ENCODE measurements at places on chromosomes 12 and 14.

DNA sequence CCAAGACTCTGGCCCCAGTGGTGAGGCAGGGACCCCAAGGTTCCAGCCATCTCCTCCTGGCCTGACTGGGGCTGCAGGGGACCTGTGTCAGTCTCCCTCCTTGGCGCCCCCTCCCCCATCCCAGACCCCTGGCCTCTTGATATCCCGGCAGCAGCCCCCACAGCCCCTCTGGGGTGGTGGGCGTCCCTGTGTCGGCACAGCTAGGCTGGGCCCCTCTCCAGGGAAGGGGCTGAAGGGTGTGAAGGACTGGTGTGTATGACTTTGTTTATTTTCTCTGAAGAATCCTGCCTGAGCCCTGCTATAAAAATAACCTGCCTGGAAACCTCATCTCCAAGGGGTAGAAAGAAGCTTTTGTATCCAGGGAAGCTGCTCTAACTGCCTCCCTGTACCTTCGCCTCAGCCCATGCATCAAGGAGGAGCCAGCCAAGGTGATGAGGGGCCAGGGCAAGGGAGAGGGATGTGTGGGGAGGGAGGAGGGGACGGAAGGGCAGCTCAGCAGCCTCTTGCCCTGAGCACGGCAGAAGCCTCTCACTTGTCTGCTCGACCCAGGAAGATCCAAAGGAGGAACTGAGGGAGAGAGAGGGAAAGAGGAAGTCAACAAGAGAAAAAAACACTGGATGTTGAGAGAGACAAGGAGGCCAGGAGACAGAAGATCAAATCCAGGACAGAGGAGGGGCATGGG is 25.4 kb upstream of the COL2A1 start:
- no peak for DNase-seq

DNA sequence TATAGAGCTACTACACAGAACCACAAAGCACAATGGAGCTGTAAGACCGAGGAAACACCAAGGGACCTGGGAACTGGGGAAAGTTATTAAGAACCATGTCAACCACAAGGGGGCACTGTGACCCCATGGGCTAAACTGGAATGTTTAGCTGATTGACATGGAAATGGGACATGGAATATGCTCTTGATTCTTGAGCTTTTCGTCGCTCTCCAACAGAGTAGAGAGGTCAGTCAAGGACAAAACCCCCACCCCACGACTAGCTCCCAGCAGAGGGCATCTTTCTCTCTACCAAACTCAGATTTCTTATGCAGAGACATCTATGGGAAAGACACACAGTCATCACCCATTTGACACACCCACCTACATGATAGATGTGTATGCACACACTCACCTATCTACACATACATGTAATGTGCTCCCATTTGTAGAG is 10.1 kb downstream of the NDRG2 start:
- DNase-seq, result peak; percentile 40

DNA sequence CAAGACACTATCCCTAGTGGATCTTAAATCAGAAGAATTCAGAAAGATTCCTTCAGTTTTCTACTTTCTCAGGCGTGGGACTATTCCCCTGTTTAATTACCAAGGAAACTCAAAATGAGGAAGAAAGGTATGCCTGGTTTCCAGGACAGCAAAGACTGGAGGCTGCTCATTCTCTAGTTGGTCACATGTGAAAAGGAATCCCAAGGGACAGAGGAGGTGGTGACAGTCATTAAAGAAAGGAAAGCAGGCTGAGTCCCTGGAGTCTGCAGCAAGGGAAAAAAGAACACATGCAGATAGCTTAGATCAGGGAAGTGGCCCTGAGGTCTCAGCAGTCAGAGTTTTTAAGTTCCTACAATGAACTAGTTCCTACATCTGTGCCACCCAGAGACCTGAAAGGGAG is 165.4 kb upstream of the CCDC198 start:
- no peak for DNase-seq

DNA sequence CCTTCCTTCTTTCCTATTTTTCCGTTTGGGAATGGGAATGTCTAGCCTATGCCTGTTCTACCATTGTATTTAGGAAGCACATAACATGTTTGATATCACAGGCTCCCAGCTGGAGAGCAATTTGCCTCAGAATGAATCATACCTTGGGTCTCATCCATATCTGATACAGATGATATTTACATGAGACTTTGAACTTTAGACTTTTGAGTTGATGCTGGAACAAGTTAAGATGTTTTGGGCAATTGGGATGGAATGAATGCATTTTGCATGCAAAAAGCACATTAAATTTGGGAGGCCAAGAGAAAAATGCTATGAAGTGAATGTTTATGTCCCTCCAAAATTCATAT is 61.9 kb upstream of the BEGAIN start:
- no peak for DNase-seq

- DNase-seq, result no peak
Measured at GRCh38 chr12:98612696-98613334, 19.3 kb downstream of the SLC25A3 start.

- no peak for DNase-seq
Measured at GRCh38 chr14:48417715-48418500, 742.5 kb upstream of the MDGA2 start.

DNA sequence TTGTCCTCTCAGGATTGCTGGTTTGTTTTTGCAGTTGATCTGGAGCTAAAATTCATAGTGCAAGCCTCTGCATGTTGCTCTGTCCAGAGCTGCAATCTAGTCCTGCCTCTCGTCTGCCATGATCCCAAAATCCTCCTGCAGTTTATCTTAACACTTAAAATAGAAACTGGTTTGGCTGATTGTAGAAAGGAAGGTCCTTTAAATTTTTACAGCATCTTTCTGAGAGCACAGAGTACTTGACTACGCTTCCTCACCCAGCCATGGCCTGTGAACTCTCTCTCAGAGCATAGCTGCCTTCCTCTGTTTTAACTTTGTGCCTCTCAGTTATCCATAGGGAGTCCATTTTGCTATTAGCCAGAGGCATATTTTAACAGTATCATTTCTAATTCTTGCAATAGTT is 877.1 kb downstream of the C12orf50 start:
- DNase-seq, result no peak

- no peak for DNase-seq
Measured at GRCh38 chr12:82698708-82699564, 12.2 kb downstream of the TMTC2 start.

GRCh38 chr14:23159532-23159931 is 23.9 kb downstream of the SLC7A8 start:
- DNase-seq, result no peak

GRCh38 chr14:102363182-102363943 is 622 bp downstream of the TECPR2 start:
- DNase-seq, result no peak

- no peak for DNase-seq
Measured at GRCh38 chr14:53515276-53515675, 362.2 kb upstream of the DDHD1 start.

GRCh38 chr14:29465095-29465494 is 462.6 kb downstream of the PRKD1 start:
- no peak for DNase-seq

DNA sequence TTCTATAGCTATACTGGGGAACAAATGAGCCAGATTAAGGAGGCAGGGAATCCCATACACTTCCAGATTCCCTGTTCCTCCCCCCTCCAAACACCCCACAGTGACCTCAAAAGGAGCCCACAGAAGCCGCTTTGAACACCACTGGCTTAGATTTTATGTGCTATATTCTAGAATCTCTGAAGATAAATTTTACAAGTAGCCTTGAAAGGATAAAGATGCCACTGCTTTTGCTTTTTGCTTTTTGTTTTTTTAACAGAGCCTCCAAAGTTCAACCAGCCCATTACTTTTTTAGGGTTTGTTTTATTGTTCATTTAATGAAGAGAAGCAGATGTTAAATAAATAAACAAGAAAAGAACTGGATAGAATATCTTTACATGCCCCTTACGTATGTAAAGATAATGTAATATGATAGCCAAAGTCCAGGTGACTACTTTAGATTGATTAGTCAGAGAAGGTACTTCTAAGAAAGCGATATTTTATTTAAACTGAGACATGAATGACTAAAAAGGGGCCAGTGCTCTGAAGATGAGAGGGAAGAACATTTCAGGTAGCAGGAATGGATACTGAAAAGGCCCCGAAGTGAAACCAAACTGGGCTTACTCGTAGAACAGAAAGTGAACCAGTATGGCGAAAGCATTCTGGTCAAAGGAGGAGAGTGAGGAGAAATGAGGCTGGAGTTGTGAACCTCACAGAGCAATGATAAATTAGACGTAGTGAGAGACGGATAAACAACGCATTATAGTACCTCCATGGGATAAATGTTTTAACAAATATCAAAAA is 44.6 kb downstream of the DUSP6 start:
- DNase-seq, result no peak

DNA sequence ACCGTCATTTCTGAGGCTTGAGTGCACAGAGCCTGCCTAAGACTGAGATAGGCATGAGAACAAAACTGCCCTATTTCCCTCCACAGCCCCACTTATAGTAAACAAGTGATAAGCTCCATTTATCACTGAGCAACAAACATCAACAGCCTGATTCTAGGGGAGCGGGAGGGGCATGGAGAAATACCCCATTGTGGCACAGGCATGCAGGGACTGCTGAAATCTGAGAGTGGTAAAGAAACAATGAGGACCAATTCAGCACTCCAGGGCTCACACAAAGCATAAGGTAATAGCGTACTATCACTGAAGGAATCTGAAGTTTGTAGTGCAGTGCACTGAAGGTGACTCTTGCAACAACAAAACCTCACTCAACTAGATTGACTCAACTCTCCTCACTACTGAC is 186.7 kb downstream of the ANO2 start:
- DNase-seq, result no peak

DNA sequence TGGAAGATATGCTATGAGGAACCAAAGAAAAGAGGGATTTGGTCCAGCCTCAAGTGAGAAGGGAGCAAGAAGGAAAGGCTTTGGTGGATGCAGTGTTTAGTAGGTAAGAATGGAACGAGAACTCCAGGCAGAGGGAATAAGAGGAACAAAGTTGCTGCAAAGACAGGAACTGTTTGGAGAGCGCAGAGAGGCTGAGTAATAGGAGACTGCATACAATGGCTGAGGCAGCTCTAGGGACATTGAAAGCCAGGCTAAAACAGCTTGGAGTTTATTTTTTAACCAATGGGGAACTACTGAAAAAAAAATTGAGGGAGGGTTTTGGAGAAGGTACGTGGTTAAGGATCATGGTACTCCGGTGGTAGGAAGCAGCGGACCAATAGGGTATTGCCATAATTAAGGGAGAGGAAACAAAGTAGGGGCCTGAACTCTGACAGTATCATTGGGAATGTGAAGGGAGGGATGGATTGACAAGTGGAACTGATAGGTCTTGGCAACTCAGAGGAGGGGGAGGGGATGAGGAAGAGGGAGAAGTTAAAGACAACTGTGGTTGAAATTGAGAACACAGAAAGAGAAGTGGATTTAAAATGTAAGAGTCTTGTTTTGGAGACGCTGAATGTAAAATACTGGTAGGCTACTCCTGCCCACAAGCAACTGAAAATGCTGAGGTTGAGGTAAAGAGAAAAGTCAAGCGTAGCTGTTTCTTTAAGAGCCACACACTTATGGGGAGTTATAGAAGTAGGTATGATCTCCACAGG is 4.8 kb downstream of the ASCL4 start:
- DNase-seq, result no peak

DNA sequence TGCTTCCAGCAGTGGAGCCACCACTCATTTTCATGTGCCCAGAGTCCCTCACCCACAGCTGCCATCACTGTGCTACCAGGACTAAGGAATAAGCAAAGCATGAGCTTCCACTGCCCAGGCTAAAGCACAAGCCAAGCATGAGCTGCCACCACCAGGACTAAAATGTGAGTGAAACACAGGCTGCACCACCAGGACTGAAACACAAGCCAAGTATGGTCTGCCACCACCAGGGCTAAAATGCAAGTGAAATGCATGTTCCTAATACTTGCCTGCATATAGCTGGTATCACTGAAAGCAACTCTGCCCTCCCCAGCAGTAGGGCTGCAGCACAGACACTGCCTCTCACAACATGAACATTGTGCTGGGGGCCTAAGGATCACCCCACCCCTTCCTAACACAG is 30.0 kb downstream of the CEP83 start:
- no peak for DNase-seq

DNA sequence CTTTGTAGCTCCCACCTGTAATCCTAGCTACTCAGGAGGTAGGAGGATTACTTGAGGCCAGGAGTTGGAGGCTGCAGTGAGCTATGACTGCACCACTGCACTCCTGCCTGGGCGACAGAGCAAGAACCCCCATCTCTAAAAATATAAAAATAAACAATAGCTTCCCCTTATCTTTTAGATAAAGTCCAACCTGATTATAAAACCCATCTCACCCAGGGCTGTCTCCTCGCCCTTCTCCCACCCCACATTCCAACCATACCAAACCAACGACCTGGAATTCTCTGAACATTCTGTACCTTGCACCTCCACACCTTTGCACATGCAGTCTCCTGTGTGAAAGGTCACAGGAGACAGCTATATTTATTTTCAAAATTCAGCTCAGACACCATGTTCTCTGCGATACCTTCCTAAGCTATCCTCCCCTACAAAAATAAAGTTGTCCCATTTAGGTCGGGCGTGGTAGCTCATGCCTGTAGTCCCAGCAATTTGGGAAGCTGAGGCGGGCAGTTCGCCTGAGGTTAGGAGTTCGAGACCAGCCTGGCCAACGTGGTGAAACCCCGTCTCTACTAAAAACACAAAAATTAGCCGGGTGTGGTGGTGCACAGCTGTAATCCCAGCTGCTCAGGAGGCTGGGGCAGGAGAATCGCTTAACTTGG is 7.7 kb downstream of the SLC7A7 start:
- DNase-seq, result no peak

- peak; percentile 29 for DNase-seq
Measured at GRCh38 chr12:57370696-57371095, 60.1 kb downstream of the R3HDM2 start.

DNA sequence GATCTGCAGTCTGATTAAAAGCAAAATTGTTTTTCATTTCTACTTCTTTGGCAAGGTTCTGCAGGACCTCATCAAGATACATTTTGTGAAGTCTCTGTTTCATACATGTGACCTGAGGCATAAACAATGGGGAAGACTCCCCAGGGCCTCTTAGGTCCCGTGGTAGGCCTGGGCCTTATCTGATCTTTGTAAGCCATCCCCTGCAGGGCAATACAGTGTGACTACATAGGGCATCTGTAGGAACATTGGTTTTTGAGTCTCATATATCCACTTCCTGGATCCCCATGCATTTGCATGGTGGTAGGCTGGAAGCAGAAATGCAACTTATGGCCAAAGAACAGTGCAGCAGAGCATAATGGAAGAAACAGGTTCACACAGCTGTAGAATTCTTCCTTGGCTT is 6.0 kb downstream of the FAR2 start:
- DNase-seq, result no peak

GRCh38 chr12:117025481-117026151 is 73.6 kb downstream of the TESC start:
- DNase-seq, result no peak

- peak; percentile 18 for DNase-seq
Measured at GRCh38 chr14:64324895-64325294, 30.7 kb upstream of the ESR2 start.

DNA sequence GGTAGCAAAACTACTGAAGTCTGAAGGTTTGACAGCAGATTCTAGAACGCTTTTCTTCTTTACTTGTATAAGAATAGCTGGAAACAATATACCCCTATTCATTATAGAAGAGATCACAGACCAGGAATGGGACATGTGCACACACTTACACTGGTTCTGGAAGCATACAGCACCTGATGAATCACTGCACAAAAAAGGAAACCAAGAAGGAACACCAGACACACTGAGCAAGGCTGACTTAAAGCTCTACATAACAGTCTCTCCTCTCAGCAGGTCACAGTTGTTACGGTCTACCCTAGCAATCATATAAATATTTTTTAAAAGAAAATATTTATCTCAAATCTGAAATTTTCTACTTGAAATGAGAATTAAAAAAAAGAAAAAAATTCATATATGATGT is 13.5 kb downstream of the ATP2B1 start:
- no peak for DNase-seq

All from AG09309 (cell line).